ENCODE measurements at places on chromosomes 1 and 21.

- DNase-seq: no peak
Observed at GRCh38 chr1:19068639-19069276, 112.3 kb upstream of the IFFO2 start.

DNA sequence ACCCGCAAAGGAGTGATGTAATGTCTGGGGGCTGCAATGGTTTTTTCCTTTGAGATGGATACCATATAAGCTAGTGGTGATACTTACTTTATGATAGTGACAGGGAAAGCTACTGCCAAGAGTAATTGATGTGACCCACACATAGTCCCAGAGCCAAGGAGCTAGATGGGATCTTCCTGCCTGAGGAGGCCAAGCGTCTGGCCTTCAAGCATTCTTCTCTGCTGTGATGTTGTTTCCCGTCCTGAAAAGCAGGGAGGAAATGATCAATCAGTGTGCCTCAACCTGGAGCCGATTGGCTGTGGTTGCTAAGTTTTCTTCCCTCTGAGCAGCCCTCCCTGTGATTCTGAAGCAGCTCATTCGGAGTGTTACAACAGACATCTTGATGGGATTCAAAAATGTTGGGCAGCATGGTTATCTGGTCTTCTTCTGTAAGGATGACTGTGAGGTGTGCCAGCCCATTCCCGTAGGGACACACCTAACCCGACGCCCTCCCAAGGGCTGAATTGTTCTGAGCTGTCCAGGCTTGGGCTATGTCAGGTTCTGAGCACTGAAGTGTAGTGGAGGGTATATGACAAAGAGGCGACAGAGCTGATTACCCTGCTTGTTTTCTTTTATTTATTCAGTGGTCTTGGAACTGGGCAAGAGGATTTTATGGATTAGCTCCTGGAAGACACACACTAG, 56.7 kb downstream of the UCK2 start:
- DNase-seq: no peak

DNA sequence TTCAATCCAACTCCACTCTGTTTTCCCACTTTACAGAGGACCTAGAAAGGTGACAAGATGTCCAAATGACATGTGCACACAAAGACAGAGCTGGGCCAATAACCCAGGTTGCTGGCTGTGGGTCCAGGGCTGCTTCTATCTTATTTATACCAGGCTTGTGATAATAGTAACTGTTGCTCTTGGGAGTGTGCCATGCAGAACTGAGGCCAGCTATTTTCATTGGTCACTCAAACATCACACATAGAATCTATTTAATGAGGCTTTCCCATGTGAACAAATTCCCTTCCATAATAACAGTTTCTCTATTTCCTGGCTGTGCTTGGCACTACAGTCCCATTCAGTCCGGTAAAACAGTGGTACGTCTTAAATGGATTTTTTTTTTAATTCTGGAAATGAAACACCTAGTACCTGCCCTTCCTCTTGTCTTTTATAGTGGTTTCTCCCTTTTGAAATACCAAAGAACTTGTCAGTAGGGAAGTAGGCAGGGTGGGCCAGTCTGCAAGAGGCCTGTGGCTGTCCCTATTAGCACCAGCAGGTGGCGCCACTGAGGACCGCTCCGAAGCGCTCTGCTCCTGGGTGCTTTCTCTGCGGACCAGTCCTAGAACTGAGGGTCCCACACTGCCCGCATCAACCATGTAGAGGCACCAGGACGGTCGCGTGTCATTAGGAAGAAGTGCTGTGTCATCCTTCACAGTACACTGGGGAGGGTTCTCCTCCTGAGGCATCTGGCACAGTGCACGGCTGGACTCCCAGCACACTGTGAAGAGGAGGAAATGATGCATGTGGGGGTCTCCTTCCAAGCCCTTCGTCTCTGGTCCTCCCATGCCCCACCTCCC, 52.1 kb downstream of the GPR161 start:
- DNase-seq: peak; percentile 49

DNA sequence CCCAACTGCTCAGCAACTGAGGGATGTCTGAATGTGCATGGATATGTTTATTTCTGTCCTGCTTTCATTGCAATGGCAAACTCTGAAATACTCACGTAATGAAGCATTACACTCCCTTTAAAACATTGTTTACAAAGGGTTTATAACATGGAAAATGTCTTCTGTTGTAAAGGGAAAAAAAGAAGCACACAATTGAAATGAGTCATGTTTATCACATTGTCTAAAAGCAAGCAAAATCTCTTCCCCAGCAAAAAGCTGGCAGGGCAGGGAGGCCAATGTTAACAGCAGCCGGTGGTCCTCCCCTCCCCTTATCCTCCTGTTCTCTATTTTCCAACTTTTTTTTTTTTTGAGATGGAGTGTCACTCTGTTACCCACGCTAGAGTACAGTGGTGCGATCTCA, 3.9 kb upstream of the EFNA1 start:
- no peak for DNase-seq

GRCh38 chr1:1470626-1471388, 758 bp upstream of the ATAD3B start:
- DNase-seq: no peak

DNA sequence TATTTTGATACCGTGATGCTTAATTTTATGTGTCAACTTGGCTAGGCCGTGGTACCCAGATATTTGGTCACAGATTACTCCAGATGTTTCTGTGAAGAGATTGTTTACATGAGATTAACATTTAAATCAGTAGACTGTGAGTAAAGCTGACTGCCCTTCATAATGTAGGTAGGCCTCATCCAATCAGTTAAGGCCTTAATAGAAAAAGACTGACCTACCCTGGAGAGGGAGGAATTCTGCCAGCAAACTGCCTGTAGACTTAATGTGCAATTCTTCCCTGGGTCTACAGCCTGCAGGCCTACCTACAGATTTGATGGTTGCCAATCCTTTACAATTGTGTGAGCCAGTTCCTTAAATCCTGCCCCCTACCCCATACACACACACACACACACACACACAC, 4.3 kb downstream of the SETSIP start:
- no peak for DNase-seq

GRCh38 chr1:58033311-58033710, 513.2 kb downstream of the OMA1 start:
- no peak for DNase-seq

- DNase-seq: no peak
Observed at GRCh38 chr1:81287411-81288080, 513.2 kb upstream of the ADGRL2 start.
